ENCODE measurements at places on chromosomes 7 and 10.

DNA sequence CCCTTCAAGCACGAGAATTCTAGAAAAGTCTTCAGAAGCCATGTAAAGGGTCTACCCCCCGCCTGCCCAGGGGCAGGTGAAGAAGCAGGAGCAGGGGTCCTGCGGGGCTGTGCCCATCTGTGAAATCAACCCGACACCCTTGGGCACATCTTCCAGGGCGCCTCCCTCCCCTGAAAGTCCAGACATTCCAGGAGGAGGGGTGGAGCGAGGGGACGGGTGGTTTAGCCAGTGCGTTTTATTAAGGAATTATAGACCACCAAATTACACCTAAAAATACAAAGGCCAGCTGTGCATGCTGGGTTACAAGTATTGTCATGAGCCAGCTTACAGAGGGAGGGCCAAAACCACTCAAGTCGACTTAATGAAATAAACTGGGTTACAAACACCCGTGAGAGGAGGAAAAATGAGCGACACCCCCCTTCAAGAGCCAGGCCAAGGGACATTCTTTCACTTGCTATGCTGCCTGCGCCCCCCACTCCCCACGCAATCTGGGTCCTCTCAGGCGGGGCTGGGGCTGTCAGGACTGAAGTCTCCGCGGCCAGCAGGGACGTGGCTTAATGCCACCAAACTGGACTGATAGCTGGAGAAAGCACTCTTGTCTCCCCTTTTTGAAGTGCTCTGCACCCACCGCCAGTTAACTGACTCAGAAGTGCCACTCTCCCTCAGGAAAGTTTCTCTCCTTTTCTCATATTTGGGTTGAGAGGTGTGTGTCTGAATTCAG lies 360.3 kb downstream of the FRMD4A start:
- no peak for DNase-seq

DNA sequence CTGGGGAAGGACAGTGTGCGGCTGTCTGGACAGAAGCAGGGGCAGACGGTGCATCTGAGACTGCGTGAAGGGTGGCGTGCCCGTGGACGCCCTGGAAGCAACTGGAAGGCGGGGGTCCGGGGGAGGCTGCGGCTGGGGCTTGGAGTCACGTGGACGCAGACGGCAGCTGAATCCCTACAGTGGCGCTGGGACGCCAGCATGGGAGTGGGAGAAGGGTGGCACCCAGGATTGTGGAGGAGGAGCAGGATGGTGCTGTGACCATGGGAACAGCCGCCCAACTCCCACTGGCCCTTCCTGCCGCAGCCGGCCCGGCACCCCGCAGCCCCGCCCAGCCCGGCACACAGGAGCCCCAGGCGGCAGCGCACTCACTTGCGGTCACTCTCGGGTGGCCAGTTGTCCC lies 9.7 kb downstream of the INTS1 start:
- no peak for DNase-seq

DNA sequence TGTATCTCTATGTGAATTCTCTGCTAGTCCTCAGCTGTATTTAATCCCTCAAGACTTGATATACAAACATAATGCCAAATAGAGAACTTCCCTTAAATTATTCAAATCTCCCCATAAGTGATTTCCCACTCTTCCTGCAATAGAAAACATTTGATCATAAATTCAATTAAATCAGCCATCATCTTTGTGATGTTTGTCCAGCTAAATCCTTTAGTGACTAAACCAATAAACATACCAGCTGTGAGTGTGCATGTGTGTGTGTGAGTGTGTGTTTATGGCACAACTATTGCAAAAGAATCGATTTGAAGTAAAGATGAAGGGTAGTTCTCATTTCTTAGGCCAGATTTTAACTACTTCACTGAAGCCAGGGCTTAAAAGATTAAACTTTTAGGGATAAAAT lies 175.5 kb upstream of the FZD1 start:
- DNase-seq: no peak

DNA sequence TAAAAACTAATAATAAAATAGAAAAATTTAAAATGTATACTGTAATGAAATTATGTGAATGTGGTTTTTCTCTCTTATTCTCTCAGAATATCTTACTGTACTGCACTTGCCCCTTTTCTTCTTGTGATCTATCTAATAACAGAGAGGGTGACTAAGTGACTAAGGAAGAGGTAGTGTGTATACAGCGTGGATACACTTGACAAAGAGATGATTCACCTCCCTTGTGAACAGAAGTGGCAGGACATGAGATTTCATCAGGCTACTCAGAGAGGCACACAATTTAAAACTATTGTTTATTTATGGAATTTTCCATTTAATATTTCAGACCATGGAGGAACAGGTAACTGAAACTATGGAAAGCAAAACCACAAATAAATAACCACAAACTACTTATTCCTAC lies 806.6 kb upstream of the GHITM start:
- DNase-seq: no peak

DNA sequence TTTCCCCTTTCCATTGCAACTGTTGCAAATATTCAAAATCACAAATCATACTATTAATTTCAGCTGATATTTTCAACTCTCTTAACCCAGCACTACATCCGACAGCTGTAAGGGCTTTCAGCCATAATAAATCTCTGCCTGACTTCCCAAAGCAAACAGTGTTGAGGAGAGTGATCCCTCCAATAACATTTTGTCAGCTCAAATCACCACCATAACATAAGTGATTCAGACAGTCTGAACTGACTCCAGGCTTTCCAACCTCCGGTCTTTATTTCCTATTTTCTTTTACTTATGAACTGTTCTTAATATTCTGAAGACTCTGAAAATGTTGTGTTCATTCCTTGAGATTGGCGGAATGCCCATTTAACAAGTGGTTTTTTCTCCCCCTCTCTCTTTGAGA lies 1085.9 kb downstream of the GATA3 start:
- no peak for DNase-seq

- no peak for DNase-seq
These were observed 465 bp upstream of the NPY start for GRCh38 chr7:24283554-24283896.

DNA sequence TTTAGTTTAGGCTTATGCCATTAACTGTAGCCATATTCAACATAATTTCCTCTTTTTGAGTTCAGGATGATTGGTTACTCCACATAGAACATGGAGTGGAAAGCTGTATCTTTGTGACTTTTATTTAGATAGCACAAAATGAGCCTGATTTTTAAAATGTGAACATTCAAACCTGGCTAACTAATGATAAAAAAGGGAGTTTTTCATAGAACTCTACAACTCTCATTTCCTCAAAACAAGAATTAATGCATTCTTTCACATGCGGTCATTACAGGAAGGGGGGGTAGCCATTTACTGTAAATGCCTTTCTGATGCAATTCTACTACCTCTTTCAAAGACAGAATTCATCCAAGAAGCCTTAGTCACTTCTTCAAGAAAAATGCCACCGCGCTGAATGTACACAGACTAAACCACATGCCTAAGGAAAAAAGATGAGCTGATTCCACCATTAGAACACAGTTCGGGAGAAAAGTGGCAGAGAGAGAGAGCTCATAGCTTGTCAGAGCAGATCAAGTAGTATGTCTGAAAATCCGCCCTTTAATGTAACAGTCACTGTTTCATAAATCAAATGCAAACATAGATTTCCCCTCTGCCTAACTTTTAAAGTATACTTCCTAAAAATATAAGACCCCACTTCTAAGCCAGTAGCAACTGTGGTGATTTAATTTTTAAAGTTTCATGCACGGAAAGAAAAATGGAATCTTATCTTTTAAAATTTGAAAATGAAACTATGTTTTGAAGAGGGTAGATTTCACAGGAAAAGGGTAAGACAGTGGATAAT lies 226.4 kb upstream of the KLF14 start:
- peak; percentile 56 for DNase-seq

Data from effector memory CD8-positive, alpha-beta T cell (primary cell).